Activated CD4-positive, alpha-beta T cell treated with anti-CD3 and anti-CD28 coated beads, Interleukin-2, amount 50 U/mL, for 4 hours (primary cell): ENCODE measurements at places on chromosomes 12 and 14.

GRCh38 chr14:44970907-44971306 is 8.9 kb downstream of the TOGARAM1 start:
- no peak for DNase-seq

DNA sequence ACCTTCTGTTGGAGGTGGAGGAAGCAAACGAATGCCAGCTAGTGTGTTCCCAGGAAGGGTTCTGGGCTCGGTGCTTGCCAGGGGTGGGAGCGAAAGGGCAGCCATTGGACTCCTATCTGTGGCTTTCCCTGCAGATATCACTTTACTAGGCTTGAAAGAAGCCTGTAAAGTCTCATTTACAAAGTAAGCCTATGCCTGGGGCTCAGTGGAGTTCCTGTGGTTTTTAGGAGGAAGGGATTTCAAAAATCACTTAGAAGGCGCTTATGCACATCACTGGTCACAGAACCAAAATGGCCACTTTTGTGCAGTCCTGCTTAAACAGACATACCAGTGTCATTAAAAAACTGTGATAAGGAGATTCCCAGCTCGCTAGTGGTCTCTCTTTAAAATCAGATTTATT is 22.7 kb downstream of the CLMN start:
- no peak for DNase-seq

DNA sequence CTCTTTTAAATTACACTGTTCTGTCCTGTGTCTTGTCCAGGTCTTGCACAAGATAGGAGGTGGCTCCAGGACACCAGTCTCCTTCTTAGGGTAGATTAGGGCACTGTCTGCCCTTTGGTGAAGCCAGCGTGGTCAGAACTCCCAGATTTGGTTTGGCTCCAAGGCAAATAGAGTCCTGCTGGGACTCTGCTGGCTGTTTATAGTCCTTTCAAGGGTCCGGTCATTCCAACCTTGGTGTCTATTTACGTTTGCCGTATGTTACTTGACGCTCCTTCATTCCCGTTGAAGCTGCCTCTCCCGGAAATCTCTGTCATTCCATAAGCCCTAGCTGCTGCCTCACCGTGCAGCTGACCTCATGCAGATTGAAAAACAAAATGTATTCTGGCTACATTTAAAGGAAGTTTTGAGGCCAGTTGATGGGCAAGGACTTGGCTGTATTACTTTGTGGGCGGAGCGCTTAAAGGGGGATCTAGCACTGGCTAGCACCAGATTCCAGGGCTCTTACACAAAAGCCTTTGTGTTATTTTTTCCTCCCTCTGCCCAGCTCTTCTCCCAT is 180.6 kb downstream of the AKAP6 start:
- no peak for DNase-seq

DNA sequence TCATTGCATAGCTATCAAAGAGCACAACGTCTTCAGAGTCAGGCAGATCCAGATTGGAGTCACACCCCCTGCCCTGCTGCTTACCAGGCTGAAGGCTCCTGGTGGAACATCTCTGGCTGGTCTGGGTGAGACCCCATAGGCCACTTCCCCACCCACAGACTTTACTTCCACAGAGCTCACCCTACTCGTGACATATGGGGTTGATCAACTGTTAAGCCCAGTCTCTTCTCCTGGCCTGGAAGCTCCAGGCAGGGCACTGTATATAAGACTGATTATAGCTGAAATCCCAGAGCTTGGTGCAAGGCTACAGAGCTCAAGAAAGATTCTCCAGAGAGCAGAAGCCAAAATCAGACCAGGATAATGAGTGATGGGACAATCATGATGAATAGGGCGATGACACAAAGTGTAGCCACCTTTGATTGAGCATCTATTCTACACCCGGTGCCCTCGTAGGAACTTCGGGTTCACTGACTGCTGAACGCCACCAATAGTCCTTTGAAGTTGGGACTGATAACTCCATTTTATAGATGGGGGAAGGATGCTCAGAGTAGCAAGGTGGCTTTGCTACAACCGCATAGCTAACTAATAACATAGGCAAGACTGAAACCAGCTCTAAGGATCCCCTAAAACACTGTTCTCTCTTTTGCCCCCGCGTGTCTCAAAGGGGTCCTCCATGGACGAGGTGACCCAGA is 287.8 kb downstream of the BCL11B start:
- DNase-seq = no peak

- no peak for DNase-seq
Measured at GRCh38 chr12:122166422-122167349, 7.3 kb downstream of the IL31 start.

DNA sequence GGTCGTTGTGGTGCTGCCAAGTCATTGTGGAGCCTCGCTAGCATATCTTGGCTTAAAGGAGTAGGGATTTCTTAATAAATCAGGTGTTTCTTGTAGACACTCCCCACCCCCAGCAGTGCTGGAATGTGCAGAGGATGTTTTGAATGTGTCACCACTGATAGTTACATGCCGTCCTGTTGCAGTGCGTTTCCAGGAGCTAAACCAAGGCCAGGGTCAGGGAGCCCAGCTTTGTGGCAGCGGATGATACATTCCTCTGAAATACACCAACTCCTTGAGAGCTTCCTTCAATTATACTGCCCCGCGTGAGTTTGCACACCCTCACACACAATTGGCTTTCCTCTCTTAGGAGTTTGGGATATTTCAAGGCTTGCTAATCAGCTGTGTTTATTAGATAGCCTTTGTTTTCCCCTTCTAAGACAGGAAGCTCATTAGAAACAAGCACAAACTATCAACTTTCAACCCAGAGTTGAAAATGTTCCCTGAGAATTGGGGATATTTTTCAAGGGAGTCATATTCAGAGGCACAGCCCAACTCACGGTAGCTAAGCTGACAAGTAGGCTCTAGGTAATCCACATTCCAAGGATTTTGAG is 154.9 kb downstream of the C12orf75 start:
- no peak for DNase-seq

GRCh38 chr12:53694756-53695151 is 18.9 kb upstream of the ATP5MC2 start:
- DNase-seq = no peak
